ENCODE measurements at places on chromosomes 7 and 10.

DNA sequence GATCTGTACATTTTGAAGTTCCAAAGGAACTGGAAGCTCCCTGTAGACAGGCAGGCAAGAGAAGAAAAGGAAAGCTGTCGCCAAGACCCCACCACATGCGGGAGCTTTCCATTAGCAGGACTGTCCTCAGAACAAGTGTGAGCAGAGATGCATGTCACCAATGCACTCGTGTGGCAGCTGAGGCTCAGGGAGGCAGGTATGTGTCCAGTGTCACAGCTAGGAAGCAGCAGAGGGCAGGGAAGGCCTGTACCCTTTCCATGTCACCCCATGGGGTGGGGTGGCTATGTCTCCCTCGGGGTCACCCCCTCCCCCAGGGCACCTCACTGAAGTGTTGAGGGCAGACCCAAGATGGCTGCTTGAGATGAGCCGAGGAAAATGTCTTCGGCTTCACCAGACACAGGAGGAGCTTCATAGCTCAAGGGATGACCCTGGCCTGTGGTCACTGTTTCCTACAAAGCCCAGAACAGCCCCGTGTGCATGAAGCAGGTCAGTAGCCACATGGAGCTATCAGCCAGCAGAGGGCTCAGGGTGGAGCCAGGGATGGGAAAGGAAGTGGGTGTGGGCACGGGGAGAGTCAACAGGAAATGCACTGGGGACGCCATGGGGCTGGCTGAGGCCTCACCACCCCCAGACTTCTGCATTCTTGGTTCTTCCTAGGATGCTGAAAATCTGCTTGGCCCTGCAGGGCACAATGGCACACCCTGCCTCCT lies 96.6 kb downstream of the FAM53B start:
- DNase-seq: no peak

GRCh38 chr10:126798649-126799048 lies 106.6 kb upstream of the DOCK1 start:
- no peak for DNase-seq

GRCh38 chr7:108637049-108637621 lies 67.5 kb downstream of the DNAJB9 start:
- no peak for DNase-seq

DNA sequence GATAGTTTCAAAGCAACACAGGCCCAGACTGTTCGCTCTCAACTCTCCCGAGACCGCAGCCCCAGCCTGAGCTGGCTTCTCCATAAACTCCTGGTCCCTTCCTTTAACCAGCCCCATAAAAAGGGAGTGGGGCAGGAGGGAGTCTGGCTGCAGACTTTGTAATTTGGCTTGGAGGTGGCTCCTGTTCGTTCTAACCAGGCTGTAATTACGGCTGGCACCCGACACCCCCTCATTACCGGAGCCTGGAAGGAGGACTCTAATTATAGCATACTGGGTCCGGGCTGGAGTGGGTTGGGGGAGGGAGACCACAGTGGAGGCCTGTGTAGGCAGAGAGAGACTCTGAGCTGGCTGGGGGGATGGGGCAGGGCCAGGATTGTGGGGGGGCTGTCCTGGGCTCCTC lies 49.7 kb downstream of the UNC5B start:
- no peak for DNase-seq

- DNase-seq: no peak
Measured at GRCh38 chr7:64874114-64874513, 29.0 kb upstream of the ZNF273 start.
